ENCODE measurements at places on chromosomes 3 and 15.

DNA sequence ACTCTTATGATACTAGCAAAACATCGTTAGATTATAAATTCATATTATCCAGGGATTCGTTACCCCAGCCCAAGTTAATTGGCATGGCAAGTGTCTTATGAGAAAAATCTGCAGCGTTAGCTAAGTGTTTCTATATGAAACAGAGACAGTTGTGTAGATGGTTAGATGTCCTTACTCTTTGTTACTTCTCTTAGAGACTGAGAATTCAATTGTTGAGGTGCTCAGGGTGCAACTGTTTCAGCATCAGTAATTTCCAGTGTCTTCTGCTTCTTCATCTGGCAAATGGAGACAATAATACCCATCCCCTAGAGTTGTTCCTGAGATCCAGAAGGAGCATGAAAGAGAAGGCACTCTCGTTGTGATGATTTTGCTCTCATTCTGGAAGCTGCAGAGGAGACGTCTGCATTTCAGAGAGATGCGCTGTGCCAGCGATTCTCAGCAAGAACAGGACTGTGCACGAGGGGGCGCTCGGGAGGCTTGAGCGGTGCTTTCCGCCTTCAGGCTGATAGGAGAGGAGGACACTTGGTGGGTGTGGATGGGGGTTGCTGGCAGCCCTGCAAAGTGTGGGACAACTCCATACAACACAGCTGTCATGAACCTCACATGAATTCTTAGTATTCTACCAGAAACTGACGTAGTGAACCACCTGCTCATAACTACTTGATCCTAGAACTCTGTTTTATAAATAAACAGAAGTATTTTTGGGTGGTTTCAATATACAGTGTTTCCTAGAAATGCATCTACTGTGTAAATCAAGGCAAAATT, 39.7 kb upstream of the SPSB4 start:
- peak; percentile 55 for DNase-seq

- DNase-seq, result no peak
These were observed 20.1 kb upstream of the CGNL1 start for GRCh38 chr15:57356178-57356577.

DNA sequence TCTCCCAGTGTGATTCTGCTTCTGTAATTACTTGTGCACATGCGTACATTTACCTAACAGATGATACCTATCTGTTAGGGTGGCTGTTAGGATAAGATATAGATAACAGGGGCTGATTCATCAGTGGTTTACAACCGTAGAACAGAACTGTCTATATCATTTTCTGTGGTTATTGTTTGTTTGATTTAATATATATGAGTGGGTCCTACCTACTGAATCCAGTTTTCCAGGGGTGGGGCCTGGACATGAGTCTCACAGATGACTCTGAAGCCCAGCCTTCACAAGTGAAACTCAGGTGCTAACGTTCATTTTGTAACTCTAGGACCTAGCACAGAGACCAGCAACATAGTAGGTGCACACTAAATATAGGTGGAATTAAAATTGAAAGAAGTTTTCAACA, 10.4 kb upstream of the ACAP2 start:
- DNase-seq, result no peak

DNA sequence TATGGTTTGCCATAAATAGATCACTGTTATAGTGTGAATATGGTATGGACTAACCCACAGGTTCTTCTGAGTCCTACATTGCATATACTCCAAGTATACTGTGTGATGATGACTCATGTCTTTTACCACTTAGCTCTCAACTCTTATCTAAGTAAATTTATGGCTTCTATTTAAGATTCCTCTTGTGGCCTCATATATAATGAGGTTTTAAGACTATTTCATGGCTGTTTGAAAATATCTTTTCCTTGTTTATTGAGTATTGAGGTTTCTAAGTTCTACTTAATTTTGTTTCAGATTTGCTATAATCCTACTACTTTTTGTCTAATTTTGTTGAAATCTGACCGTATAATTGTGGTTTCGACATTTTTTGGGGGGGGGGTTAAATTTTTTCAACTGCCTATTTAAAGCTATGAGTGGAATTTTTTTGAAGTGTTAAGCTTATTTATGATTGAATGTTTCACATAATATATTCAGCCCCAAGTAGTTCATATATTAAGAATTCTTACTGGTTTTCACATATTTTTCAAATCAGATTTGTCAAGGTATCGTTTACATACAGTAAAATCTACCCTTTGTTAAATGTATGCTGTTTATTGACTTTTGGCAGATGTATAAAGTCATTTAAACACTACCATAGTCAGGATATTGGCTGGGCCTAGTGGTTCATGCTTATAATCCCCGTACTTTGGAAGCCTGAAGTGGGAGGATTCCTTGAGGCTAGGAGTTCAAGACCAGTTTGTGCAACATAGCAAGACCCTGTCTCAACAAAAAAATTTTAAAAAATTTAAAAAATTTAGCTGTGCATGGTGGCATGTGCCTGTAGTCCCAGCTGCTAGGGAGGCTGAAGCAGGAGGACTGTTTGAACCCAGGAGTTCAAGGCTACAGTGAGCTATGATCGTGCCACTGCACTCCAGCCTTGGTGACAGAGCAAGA, 11.7 kb downstream of the SLC25A36 start:
- DNase-seq, result no peak

All from stimulated activated CD4-positive, alpha-beta T cell treated with anti-CD3 and anti-CD28 coated beads, Interleukin-1b, Interleukin-23, amount 100 ng/mL, for 1 hour (primary cell).